ENCODE measurements at places on chromosomes 16 and 17.

- DNase-seq = no peak
Observed at GRCh38 chr16:56628486-56629350, 3.1 kb downstream of the MT1E start.

DNA sequence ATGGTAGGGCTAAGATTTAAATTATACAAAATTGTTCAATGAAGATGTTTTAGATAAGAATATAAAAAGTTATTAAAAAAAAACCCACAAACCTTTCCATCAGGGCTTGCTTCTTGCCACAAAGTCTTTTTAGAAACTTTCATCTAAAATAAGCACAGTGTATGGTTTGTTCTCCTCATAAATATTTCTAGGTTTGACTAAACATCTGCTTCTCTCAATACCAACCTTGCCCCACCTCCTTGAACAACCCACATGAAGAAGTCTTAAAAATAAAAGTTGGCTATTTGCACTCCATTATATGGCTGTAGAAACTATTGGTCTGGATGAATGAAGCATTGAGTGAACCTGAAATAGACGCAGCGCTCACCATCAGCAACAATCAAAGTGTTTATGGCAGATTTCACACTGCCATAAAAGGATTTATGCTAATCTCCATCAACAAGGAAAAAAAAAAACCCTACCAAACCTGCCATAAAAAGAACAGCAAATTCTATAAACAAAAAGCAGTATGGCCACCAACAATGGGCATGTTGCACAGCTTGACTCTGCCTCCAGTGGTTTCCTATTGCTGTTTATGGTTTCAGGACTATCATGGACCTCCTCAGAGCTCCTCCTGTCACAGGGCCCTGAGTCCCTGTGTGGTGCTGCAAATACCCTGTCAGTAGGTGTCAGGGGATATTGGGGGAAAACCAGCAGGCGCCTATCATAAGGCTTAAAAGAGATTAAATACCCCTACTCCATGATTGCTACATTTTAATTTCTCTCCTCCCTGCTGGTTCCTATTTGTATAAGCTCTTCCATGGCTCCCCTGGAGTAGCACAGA lies 37.6 kb downstream of the SNX11 start:
- DNase-seq = no peak

DNA sequence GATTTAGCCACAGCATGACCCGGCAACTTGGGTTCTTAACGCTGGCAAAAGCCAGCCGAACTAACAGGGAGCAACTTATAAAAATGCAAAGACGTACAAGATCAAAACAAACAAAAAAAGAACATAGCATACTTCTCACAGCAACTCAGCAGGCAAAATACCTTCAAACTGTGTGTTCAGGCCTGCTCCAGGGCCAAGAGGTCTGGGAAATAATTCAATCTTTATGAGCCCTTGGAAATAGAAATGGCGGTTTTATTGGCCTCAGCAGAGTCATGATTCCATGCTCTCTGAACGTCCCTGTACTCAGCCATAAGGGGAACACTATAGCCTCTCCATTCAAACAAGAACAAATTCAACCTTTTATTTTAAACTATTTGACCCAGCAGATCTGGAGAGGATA lies 101.3 kb upstream of the C17orf78 start:
- no peak for DNase-seq

GRCh38 chr16:23298290-23298915 lies 3.7 kb upstream of the SCNN1B start:
- DNase-seq = no peak

DNA sequence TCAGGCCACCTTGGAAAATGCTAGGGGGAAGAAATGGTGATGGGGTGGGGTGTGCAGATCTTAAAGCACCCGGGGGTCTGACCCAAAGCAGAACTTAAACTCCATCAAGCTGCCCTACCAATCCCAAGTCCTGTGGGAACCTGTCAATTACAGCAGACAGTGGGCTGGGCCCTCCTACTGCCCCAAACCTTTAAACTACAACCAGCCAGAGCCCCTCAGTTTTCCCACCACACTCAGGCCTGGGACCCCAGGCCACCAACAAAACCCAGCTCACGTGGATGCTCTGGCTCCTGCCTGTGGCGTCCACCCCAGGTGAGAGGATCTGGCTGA lies 2.7 kb downstream of the MYO18A start:
- no peak for DNase-seq

- no peak for DNase-seq
Observed at GRCh38 chr16:87824016-87824990, 45.0 kb downstream of the SLC7A5 start.

DNA sequence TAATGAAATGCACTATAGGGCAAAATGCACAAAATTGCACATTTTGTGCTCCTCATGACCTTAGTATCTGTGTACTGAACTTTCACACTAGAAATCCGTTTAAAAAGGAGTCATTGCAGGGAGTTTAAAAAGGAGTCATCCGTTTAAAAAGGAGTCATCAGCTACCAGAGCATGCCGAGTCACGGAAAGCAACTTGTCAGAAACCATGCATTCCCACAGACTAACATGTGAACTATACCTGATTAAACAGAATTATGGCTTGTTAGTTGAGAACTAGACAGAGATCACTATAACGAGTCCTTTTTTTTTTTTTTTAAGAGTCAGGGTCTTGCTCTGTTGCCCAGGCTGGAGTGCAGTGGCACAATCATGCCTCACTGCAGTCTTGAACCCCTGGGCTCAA lies 35.9 kb downstream of the SLC6A4 start:
- DNase-seq = no peak

DNA sequence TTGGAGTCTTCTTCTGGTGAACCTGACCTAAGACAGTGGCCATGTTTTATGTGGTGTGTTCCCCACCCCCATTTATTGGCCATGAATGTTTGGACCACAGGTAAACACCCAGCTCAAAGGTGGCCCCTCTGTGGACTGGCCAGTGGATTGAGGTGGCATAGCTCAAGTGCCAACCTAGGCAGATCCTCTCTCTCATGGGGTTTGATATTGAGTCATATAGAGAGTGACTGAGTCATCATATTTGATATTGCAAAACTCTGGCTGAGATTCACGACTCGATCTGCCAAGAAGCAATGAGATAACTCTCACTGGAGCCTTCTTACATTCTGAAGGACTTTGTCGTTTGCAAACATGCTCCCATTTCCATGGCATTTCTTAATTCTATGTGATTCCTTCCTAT lies 10.5 kb upstream of the TEKT3 start:
- no peak for DNase-seq

GRCh38 chr16:6018848-6019489 lies 921.4 kb upstream of the EEF2KMT start:
- DNase-seq = no peak

DNA sequence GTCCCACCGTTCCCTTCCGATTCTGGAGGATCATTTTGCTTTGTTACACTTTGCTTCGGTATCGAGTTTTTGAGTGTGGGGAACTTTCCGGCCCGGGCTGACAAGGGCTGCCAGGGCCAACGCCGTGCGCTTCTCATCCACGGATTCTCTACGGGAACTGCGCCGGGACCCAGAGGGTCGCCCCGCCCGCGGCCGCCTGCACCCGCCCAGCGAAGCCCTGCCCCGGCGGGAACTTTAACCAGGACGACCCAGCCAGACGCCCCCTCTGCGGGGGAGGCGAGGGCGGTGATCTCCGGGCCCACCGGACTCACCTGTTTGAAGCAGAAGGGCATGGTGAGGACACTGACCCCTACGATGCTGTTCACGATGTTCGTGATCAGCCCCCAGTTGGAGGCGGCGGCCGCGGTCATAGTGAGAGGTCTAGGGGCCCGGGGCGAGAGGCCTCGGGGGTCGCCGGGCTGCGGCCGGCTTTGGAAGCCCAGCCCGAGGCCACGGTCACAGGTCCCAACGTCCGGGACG lies 536 bp downstream of the SLC38A10 start:
- DNase-seq = no peak

GRCh38 chr17:81667754-81668153 lies 1.2 kb downstream of the CCDC137 start:
- no peak for DNase-seq

GRCh38 chr17:36203335-36203734 lies 6.8 kb upstream of the CCL3L1 start:
- no peak for DNase-seq

Measured in activated T-helper 9 cell treated with anti-CD3 and anti-CD28 coated beads, Interleukin-2, amount 50 U/mL, for 16 hours (primary cell).